ENCODE measurements at places on chromosomes 4 and X. TPM values are rescaled to one million over a fixed set of nuclear protein-coding genes. Genes with fewer than 3 reads are reported as not detected.

GRCh38 chrX:118496763-118497079 is 1.1 kb downstream of the DOCK11 start:
- DNase-seq: no peak

GRCh38 chrX:122046815-122047214 is 999.4 kb downstream of the GLUD2 start:
- no peak for DNase-seq

The NCBP2L gene
- total RNA-seq: not detected

The RASL11B gene
- not detected for total RNA-seq

DNA sequence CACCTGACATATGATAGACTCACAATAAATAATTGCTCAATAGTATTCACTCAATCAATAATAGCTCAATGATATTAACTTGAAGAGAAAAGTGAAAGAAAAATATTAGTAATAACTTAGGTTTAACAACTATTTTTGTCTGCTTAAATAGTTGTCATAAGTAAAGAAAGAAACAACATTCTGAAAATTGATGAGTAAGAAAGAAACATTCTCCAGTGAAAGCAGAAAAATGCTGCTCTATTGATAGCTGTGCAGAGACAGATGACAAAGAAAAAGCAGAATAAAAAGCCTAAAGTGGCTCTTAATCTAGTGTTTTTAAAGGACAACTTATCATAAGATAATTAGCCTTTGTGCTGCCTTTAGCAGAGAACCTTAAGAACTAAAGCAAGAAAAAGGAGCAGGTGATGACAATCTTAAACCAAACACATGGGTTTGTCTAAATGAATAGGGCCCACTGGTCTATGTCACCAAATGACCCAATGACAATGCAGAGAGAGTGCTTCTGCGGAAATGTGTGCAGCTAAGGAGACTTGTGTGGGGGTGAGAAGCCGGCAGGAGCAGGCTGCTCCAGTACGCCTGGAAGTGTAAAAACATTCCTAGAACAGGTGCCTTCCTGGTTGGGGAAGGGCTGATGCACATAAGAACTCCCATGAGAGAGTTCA is 13.2 kb downstream of the HS3ST1 start:
- no peak for DNase-seq

DNA sequence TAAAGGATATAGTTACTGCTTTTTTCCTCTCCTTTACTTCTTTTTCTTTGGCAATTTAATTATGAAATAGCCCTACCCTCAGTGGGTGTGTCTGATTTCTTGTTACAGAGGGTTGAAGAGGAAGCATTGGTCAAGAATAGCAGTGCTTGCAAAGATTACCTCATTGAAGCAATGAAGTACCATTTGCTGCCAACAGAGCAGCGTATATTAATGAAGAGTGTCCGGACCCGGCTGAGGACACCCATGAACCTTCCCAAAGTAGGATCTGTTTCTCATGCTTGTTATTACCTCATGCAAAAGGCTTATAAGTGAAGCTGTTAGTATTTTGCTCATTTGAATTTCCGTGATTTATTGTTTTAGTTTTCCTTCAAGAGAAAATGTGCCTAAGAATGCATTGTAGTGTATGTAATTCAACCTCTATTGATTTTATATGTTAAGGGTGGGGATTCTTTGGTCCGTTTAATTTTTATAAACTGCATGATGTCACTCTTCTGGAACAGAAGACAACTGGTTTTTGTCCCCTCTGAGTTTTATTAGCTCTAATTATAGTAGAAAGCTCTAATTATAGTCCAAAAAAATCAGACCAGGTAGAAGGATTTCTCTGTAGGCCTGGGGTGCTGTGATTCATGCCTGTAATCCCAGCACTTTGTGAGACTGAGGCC is 27.9 kb upstream of the MSMO1 start:
- DNase-seq: no peak

GRCh38 chr4:184697956-184698355 is 35.9 kb downstream of the CENPU start:
- DNase-seq: no peak

GRCh38 chr4:110172972-110173371 is 25.4 kb downstream of the ELOVL6 start:
- no peak for DNase-seq

The BRS3 gene
- total RNA-seq: not detected

DNA sequence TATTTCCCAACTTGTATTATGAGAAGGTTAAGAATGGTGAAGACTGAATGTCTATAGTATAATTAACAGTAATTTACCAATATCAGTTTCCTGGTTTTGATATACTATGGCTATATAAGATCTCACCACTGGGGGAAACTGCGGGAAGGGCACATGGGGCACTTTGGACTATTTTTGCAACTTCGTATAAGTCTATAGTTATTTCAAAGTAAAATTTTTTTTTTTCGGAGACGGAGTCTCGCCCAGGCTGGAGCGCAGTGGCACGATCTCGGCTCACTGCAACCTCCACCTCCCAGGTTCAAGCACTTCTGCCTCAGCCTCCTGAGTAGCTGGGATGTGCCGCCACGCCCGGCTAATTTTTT is 46.1 kb downstream of the CXorf58 start:
- no peak for DNase-seq

GRCh38 chr4:44016570-44017421 is 431.8 kb downstream of the KCTD8 start:
- DNase-seq: no peak

The PTPN13 gene
- total RNA-seq: 0.20 TPM

GRCh38 chr4:139901531-139902320 is 236.1 kb downstream of the MGST2 start:
- DNase-seq: no peak

The PRRG1 gene
- not detected for total RNA-seq

The FBXL5 gene
- 111 TPM for total RNA-seq

DNA sequence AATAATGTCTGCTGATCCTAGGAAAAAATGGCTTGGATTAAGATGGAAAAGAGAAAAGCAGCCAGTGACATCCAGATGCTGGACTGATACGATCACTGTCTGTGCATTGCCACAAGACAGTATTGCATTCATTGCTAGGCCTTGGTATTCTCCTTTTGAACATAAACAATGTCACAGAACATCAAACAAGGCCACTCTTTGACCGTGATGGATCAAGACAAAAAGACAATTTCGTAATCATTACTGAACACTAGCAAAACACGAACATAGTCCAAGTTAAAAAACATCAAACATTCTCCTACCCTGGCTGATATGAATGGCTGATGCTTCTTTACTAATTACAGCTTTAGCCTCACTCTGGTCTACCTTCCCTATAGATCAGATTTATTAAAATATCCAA is 374.1 kb upstream of the CXorf51B start:
- DNase-seq: no peak

The ADAMTS3 gene
- total RNA-seq: not detected

DNA sequence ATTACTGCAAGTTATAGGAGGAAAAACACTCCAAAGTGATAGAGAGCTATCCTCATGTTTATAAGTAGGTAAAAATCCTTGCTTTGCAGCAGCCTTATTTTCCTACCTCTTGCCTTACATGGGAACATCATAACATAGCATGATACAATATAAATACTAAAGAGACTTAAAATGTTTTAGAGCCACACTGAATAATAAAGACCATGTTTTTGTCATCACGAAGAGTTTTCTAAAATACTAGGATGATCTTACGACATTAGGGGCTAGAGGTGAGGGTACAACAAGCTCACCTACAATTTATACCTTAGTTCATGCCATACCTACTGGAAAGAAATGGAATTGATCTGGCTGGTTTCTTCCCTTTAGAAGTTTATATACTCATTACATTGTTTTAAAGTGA is 184.8 kb downstream of the FBXW7 start:
- no peak for DNase-seq

The FHDC1 gene
- 0.23 TPM for total RNA-seq

The UGT2B11 gene
- not detected for total RNA-seq

The GAB1 gene
- total RNA-seq: 11.9 TPM

DNA sequence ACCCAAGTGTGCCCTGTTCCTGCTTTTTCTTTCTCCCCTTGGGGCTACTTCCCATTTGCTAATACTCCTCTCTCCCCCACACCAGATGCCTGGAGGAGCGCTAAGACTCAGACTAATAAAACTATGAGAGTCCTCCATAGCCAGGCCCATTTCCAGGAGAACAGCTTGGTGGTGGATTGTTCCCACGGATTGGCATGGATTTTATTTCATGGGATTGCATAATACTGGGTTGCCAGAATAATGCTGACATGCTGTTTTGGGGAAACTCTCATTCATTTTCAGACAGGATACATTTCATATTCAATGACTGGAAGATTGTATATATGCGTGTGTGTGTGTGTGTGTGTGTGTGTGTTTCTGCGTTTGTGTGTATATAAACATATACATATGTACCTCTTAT is 447.5 kb upstream of the PITX2 start:
- no peak for DNase-seq

The HAUS3 gene
- total RNA-seq: 49.4 TPM

DNA sequence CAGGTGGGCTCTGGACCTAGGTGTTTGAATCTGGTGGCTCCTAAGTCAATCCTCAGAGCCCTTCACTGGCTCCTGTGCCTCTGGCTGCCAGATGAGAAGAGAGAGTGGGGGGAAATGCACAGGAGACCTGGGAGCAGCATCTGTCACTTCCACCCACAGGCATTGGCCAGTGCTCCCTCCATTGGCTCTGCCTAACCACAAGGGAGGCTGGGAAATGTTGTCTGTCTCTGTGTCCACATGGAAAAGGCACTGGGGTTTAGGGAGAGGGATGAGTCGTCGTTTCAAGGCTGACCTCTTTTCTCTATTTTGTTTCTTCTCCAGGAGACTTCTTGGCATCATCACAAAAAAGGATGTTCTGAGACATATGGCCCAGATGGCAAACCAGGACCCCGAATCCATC is 76.4 kb downstream of the CLCN4 start:
- no peak for DNase-seq

The IBSP gene
- not detected for total RNA-seq

DNA sequence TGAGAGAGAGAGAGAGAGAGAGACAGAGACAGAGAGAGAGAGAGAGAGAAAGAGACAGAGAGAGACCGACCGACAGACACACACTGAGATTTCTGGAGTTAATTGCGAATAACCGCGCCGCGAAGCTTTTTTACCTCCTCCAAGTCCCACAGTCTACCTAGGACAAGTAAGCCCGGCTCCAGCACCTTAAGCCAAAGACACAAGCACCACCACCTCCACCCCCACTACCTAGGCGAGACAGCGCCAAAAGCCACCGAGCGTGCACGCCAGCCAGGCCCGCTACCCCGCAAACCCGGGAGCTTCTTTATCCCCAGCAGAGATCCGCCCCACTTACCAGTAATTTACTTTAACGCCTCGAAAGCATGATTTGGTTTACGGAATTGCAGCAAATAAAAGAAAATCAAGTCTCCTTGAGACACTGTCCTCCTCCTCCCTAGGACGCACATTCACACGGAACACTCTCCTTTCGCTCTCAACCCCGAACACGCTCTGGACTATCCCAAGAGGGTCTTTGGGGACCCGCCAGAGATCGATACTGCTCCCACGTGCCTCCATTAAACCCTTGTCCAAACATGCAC is 649.6 kb upstream of the DIPK2B start:
- DNase-seq: no peak

DNA sequence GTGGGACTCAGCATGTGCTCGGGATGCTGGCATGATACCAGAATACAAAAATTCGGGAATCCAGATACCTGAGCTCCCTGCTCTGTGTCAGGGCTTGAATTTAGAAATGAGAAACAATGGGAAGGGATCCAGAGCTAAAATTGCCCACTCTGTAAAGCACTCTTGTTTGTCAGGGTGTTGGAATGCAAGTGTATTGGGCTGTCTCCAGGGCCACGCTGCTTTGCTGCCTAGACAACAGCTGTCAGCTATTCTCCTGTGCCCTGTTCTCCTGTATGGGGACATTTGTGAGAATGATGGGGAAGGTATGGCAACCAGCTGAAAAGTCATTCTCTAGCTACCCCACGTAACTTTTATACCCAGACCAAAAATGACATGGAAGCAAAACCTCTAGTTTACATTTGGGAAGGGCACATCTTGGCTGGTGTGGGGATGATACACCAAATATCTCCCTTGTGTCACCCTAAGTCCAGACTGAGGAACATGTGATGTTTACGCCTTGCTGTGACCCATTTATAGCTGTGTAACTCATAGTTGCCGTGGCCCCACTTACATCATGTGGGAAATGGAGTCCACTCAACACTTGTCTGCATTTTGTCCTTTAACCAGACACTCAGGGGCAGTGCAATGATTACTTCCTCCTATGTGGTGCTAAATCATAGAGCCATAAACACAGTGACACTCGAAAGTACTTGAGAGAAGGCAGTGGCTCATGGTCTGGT is 46.6 kb downstream of the SMPX start:
- DNase-seq: no peak

DNA sequence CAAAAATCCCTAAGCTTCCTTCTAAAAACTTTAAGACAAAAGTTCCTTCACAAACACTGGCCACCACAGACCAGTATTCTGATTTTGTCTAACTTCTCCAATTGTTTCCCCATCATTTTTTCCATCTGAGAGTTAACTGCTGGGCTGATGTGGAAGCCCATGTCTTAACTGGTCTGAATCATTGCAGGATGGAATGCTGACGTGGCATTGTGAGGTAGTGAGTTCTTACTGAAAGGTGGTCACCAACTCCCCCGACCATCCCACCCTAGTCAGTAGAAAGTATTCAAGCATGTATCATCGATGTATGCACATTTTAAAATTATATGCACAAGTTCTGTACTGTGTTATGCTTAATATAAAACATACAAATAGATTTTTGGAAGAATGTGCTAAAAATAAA is 99.1 kb upstream of the SMIM10 start:
- no peak for DNase-seq

The AFF1 gene
- 91.7 TPM for total RNA-seq

- no peak for DNase-seq
These were observed 45.0 kb downstream of the ASMT start for GRCh38 chrX:1659664-1660461.

The KLF3 gene
- total RNA-seq: 112 TPM

GRCh38 chr4:108116423-108117168 is 52.1 kb downstream of the LEF1 start:
- DNase-seq: no peak

DNA sequence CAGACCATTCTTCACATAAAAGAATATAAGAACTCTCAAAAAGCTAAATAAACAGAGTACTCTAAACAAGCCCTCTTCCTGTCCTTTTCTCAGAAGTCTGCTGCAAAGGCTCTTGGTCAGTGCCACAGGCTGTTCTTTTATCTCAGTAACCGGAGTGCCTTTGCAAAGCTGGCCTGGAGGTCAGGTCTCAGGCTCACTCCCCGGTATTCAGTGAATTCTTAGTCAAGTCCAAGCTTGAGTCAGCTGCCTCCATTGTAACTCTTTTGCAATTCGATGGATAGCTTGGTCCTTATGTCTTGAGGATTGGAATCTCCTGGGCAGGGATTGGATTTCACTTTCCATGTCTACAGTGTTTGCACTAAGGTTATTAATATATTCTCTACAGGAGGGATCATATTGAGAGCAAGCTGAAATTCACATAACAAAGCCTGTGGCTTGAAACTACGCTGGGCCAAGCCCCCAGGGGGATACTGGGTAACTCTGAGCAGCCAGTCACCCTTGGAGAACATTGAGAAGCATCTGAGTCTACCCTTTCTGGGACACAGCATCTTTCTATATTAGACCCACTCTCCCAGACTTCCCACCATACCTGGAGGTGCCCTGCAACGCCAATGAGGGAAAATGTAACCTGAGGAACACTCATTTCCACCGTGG is 10.0 kb upstream of the HS6ST2 start:
- DNase-seq: no peak

- no peak for DNase-seq
These were observed 372.4 kb upstream of the SLC7A11 start for GRCh38 chr4:138614398-138615142.

Data from natural killer cell (primary cell).